ENCODE measurements at places on chromosomes 11 and 22.

GRCh38 chr22:26045860-26046259 lies 123.4 kb upstream of the SEZ6L start:
- no peak for DNase-seq

DNA sequence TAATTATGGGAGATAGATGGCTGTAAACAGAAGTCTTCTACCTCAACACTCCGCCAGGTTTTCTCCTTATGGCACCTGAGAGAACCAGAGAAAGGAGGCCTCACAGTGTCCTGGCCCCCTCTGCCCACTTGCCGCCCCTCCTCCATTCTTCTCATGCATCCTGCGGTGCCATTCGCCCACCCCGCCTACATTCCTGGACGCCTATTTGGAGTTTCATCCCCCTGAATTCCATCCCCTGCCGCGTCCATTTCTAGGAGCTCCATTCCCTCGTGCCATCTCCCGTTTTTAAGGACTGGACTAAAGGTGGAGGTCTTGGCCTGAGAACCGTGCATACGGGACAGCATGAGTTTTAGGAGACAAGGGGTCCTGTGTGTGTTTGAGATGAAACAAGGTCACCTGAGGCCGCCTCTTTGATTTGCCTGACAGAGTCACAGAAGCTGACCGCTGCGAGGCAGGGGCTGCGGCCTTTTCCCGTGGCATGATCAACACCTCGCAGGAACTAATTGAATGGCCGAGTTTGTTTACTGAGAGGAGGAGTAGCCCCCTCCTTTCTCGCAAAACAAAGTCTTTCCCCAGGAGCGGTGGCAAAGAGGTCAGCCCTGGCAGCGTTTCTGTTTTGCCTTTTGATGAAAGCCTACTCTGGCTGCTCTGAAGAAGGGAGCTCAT lies 246.2 kb downstream of the ST3GAL4 start:
- DNase-seq: no peak

DNA sequence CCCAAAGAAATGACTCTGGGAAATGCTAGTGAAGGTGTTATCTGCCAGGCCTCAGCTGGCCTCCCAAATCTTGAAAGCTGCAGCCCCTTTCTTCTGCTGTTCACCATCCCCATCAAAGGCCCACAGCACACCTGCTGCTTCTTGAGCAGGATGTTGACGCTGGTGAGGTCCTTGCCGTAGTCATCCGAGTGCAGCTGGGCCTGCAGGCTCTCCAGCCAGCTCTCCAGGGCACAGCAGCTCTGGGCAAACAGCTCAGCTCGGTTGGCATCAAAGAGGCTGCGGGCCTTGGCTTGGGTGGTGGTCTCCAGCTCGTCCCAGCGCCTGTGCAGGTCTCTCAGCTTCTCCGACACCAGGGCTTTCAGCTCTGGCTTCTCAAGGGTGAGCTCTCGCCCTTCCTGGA lies 18.5 kb upstream of the RBM4B start:
- DNase-seq: no peak

- no peak for DNase-seq
Measured at GRCh38 chr11:132264616-132265015, 894.2 kb downstream of the NTM start.

DNA sequence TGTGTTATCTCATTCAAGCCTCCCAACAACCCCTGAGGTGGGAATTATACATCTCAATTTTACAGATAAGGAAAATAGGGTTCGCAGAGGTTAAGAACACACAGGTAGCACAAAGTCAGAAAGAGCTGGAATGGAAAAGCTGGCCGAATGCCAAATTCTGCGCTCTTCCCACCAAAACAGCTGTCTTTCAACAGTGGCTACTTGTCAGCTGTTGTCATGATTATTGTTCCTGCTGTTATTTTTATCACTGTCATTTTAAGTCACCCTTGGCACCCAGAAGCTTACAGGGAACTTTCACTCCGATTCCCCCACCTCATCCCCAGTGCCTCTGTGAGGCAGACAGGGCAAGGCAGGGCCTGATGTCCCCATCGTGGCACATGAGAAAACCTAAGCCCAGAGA lies 74.5 kb upstream of the CSNK2A3 start:
- DNase-seq: no peak

All from stimulated activated naive CD4-positive, alpha-beta T cell (primary cell).